Activated CD4-positive, alpha-beta T cell treated with anti-CD3 and anti-CD28 coated beads for 48 hours (primary cell): ENCODE measurements at places on chromosomes 11 and 22.

DNA sequence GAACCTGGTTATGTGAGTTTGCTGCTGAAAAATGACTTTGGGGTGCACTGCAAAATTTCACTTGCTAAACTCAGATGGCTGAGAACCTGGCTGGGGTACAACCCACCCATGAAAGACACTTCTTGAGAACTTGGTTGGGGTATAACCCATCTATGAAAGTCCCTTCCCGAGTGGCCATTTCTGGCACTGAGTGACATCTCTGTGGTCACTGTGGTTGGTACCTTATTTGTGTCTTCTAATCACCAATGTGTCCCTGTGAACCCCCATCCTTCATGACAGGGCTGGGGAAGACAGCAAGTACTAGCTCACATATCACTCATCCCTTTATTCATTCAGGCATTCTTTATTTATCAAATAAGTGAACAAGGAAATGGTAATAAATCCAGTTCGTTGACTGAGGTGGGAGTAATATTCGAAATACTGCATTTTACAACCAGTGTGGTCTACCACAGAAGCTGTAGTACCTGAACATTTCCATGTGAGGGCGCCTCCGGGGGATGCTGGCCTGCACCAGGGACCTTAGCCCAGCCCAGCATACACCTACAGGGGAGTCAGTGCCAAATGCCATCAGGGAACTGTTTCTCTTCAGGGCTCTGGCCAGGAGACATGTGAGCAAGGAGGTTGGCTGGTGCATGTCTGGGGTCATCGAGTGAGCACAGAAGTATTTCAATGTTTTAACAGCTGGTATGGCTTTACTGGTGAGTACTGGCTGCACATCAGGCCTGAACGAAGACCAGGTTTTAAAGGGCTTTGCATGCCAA, 122.1 kb downstream of the CSNK2A3 start:
- DNase-seq: peak; percentile 49

DNA sequence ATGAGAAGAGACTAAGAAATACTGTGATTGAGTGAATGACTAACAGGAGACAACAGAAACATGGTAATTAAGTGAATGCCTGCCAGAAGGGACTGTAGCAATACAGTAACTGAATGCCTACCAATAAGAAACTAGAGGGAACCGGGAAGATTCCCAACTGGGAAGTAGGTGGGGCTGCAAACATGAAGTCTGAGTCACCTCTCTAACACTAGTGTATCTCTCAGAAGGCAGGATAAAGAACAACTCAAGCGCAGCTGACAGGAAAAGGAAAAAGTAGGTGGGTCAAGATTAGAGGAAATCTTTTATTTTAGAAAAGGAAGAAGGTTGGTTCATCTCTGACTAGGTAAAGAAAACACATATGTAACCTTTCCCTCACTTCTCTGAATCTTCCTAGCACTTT, 14.0 kb downstream of the C11orf42 start:
- no peak for DNase-seq

DNA sequence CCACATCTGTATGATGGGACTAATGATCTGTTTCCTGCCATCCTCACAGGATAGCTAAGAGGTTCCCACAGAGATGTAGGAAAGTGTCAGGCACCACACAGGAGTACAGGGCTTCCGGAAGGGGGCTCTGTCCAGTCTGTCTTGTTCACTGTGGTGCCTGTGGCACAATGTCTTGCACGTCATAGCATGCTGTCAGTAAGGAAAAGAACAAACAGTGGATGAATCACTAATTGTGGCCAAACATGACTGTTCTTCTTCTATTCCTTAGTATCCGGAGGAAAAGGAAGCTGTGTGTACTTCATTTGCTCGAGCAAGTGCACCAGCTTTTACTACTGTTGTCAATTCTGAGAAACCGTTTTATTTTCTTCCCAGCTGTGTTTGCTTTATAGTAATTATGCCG, 73.4 kb upstream of the YWHAH start:
- no peak for DNase-seq

DNA sequence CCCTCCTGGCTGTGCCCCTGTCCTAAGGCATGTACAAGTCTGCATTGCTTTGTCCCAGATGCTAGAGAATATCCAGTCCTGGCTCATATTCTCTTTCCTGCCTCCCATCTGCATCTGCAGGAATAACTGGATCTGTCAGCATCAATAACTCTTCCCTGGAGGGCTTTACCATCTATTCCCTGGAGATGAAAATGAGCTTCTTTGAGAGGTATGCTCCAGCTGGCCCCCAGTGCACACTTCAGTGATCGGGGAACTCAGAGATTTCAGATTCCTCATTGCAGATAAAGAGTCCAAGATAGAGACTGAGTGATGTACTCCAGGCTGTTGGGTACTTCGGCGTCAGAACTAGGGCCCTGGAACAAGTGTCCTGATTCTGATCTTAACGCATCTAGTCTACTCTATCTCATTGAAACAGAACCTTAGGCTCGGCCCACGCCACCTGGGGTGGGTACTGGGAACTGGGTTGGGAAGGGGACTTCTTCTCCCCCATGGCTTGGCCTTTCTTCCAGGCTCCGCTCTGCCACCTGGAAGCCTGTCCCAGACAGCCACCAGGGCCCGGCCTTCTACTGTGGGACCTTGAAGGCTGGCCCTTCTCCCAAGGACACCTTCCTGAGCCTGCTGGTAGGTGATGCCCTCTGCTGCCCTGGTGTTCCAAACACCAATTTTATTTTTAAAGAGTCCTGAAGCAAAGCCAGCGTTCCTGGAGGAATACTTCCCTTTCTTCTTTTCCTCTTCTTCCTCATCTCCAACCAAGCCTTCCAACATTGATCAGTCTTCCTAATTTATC, 17.8 kb upstream of the GLB1L2 start:
- no peak for DNase-seq

DNA sequence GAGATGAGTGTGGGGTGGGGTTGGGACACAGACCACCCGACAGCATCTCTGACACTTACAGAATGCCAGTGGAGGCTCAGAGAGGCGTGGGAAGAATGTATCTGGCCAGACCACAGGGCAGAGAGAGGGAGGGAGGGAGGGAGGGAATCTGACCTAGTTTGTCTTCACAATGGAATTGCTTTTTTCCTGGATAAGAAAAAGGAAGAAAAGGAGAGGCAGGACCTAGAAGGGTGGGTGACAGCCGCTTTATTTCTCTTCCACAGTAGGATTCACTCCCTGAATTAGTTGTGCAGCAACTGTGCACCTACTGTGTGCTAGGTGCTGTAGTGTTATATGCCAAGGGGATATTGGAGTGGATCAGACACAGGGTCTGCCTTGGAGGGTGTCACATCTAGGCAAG, 3.7 kb downstream of the KCNK4 start:
- DNase-seq: no peak

DNA sequence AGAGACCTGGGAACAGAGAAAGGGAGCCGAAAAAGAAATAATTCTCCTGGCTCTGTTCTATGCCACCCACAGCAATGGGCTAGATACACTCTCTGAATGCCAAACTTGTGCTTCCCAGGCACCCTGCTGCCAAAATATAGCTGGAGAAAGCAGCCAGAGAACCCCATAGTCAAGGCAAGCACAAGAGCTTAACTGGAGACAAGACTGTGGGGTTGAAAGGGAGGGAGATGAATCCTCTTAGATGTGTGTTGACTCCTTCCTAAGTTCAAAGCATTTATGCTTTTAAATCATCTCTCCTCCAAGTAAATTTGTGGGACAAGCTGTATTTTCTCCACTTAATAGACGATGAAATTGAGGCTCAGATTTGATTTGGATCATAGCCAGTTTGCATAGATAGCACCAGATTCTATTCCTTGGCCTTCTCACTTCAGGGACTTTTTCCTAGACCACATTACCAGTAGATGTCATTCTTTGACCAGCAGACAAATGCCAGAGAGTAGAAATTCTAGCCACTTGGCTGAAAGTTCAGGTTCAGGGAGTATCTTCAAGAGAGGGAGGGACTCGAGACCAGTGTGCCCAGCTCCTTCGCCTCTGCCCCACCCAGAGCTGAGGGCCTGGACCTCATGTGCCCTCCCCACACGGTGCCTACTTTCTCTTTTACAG, 16.5 kb upstream of the ETS1 start:
- DNase-seq: no peak

GRCh38 chr11:4074266-4074665, 20.3 kb upstream of the RRM1 start:
- DNase-seq: no peak

DNA sequence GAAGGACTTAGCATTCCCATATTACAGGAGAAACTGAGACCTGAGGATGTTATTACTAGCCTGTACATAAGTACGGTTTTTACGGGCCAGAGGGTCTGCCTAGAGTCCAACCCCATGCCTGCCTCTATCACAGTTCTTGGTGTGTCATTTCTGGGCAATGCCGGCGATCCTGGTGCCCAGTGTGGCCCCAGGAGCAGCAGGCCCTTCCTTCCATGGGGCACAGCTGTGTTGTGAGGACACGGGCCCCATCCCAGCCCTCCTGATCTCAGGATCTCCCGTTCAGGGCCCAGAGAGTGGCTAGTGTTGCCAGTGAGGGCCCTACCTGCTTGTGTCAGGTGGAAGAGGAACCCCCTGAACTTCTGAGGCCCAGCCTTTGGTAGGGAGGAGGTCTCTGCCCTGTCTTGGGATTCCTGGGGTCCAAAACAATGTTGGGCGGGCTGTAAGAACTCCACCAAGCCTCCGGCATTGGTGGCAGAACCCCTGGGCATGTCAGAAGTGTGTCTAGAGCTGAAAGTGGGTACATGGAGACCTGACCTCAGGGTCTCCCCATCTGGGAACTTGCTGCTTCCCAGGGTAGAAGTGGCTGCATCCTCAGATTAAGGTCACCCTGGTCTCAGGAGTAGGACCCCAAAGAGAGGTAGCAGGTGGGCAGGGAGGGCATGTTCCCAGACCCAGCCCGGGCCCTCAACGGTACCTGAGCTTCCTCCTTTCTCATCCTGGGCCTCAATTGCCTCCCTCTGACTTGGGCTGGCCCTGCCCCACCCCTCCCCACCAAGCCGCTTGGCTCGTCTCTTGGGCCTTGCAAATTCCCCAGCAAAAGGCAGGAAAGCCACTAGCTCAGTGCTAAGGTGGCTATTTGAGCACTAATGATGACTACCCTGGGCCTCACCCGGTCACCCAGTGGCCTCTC, 74.6 kb upstream of the KCNQ1OT1 start:
- DNase-seq: peak; percentile 1

DNA sequence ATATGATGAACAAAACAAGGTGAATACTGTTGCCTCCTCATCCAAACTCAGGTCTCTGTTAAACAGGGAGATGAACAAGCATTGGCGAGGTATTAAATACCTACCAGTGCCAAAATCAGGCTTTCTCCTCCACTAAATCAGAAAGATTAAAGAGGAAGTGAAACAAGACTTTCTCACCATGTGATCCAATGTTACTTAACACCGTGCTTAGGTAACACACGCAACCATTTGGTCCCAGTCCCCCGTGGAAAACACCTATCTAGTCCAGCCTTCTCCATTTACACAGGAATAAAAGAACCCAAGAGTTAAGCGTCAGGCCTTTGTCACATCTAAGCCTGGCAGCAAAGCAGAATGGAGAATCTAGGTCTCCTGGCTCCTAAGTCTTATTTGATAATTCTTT, 34.5 kb downstream of the TENM4 start:
- DNase-seq: no peak

GRCh38 chr11:65090628-65091027, 5.4 kb upstream of the VPS51 start:
- no peak for DNase-seq

DNA sequence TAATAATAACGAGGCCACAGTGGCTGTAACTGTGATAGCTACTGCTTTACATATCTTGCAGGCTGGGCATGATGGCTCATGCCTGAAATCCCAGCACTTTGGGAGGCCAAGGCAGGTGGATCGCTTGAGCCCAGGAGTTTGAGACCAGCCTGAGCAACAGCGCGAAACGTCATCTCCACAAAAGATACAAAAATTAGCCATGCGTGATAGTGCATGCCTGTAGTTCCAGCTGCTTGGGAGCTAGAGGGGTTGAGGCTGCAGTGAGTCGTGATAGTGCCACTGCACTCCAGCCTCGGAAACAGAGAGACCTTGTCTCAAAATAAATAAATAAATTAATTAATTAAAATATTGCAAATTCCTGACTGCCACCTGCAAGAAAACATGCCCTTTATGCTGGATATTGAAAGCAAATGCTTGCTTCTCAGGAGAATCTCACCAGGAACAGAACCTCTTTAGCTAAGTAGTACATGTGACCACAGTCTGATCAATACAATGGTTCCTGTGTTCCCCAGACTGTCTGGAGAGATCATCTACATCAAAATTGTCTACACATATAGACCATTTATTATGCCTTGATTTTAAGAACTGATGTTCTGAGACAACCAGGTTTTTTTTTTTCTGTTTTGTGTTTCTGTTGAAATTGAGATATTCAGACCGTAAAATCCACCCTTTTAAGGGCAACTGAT, 6.3 kb downstream of the ZBTB3 start:
- no peak for DNase-seq

DNA sequence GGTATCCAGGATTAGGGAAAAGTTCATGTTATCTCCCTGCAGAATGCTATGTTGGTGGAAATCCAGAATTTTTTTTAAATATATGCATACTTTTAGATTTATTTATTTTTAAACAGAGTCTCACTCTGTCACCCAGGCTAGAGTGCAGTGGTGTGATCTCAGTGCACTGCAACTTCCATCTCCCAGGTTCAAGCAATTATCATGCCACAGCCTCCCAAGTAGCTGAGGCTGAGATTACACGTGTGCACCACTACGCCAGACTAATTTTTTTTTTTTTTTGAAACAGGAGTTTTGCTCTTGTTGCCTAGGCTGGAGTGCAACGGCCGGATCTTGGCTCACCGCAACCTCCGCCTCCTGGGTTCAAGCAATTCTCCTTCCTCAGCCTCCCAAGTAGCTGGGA, 2.6 kb downstream of the PACSIN2 start:
- no peak for DNase-seq

DNA sequence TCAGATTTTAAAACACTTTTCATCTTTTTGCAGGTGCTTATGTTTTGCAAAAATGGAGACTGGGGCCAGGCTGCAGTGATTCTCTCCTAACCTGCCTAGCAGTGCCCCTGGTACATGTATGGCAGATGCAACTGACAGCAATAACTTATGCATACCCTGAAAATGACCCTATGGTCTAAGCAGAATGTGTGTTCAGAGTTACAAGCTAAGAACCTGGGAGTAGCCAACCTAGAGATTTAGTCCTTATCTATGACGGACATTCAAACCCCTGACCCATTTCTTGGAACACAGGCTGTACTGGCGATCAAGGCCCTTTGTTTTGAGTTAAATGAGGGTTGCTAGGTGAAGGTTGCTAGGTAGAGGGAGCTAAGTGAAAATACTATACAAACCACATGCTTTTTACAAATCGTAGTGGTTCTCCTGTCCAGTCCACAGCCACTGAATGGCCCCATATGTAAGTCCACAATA, 184.9 kb upstream of the SESN3 start:
- DNase-seq: no peak

DNA sequence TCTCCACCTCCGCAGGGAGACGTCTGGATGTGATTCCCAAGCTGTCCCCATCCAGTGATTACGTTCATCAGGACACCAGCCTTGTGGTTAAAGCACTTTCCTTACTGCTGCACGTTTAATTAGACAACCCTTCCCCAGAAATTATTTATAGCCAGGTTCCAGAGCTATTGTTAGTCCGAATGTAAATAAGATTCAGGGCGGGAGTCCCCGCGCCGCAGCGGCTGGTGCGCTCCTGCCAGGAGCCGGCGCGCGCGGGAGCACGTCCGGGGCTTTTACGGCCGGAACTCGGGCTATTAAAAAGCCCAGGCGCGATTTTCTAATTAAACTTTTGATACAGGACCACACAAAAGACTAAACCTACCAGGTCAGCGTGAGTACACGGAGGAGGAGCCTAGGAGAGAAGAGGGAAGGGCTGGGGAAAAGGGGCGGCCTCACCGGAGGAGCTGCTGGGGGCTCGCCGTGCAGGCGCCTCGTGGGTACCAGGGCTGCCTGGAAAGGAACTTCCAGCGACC, 538.3 kb downstream of the OPCML start:
- DNase-seq: no peak
